CD4-positive, alpha-beta T cell treated with Interleukin-17A for 4 hours (primary cell): ENCODE measurements at places on chromosomes 13 and 19.

DNA sequence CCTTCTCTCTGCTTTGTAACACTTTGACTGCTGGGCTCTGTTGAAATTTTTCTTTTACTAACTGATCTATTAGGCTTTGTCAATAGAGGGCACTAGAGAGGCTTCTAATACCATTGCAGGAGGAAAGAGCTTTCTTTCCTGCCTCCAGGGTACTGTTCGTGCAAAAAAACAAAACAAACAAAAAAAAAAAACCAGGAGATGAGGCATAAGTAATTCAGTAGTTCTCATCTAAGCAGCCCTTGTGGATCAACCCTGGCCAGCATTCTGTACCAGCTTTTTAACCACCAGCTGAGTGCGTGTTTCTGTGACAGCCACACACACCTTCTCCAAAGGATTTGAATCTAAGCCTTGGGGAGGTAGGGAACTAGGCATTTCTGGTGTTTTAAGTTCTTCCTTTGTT is 1707.6 kb upstream of the SLC10A2 start:
- DNase-seq: no peak

DNA sequence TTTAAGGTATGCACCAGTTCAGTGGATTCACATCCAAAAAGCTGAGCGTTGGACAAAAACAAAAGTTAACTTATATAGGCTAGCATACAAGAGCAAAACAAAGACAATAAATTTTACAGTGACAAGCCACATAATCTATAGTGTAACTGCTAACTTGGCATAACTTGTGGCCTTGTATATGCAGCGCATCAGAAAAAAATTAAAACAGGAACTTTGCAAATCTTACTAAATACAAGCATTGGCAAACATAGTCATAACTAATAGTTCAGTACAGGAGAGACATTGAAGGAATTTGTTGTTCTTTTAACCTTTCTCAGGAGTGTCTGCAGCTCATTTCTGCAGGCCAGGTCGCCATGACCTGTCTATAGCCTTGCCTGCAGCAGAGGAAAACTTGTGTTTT is 54.6 kb downstream of the OR10H4 start:
- DNase-seq: no peak

DNA sequence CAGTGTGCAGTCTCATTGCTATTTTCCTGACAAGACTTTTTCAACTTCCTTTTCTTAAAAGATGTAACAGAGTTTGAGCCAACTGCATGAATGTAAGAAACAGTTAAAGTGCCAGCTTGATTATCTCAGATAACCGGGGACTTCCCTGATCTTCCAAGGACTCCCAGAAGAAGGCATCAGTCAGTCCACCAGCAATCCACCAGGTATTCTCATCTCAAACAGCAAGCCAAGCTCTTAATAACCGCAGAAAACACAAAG is 350.1 kb downstream of the LIG4 start:
- no peak for DNase-seq

- DNase-seq: no peak
Measured at GRCh38 chr19:56837004-56837403, 3.5 kb downstream of the PEG3 start.

DNA sequence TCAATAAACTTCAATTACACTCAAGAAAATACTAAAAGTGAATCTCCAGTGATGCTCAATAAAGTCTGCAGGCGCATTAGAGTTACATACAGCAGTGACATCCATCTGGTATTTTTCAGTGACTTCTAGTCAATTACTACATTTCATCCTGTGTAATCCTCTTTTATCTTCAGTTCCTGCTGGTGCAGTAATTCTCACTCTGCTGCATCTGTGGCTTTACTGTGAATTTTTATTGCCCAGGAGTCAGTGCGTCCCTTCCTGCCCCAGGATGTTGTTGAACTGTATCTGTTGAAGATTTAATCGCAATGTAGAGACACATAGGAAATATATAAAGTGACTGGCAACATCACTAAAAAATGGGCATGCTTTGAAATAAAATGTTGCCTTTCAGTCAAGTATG is 196.3 kb upstream of the TMTC4 start:
- DNase-seq: no peak
